ENCODE measurements at places on chromosomes 11 and 22. TPM values are rescaled to one million over a fixed set of nuclear protein-coding genes. Genes with fewer than 3 reads are reported as not detected.

The PITPNB gene
- 10.0 TPM for total RNA-seq

The NEFH gene
- total RNA-seq: not detected

The PGR gene
- total RNA-seq: not detected

The YPEL4 gene
- total RNA-seq: 0.60 TPM

GRCh38 chr11:29449281-29450074 lies 567.4 kb downstream of the KCNA4 start:
- no peak for DNase-seq

DNA sequence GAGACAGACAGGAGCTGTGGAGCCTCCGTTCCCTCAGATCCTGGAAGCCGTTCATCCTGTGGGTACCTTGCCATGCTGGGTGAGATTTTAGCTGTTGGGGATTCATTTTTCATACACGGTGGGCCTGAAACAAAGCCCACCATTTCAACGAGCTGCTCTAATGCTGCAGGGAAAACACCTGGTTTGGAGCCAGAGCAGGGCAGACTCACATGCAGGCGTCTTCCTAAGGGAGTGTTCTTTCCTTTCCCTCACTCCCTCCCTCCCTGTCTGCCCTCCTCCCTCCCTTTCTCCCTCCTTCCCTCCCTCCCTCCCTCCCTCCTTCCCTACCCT lies 52.5 kb downstream of the CD6 start:
- DNase-seq: no peak

- no peak for DNase-seq
Measured at GRCh38 chr11:108369064-108369463, 98.3 kb downstream of the C11orf65 start.

- no peak for DNase-seq
Measured at GRCh38 chr11:81839016-81839415, 894.6 kb downstream of the FAM181B start.

DNA sequence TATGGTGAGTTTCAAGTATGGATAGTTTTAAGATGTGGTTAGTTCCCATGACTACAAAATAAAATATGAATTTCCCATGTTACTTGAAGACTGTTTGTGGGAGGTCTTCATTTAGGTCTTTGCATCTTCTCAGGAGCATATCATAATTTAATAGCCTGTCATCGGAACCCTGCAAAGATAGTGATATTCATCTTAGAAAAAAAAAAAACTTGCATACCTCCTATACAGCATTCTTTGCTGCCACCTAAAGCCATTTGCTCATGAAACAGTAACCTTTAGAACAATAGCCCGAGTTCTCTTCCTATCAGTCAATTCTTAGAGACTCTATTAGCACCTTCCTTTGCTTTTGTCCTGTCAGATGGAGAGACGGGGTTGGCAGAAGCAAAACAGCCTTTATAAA lies 75.3 kb downstream of the ARFGAP2 start:
- DNase-seq: no peak

DNA sequence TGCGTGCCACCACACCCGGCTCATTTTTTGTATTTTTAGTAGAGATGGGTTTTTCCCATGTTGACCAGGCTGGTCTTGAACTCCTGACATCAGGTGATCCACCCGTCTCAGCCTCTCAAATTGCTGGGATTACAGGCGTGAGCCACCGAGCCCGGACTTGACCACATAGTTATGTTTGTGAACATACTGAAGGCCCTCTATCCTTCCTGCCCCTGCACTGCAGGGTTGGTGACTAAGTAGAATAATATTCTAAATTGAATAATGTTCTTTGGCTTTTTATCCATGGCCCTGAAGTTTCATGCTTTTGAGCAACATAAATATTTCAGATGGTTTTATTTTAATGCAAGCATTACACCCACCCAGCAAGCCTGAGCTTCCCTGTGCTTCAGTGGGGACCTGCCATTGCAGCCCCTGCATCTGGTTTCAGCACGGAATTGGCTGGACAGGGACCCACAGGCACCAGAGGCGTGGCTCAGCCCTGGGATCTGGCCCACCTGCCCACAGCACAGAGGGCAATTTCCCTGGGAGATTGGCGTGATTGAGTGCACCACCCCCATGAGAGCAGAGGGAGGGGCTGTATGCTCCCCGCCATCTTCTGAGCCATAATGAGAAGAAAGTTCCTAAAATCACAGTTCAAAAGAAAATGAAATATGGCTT lies 460.5 kb downstream of the BRD1 start:
- DNase-seq: peak; percentile 72

GRCh38 chr22:19005905-19006304 lies 69.8 kb upstream of the PRODH start:
- DNase-seq: no peak

All from A172 (cell line).